ENCODE measurements at places on chromosomes 11 and 22.

- DNase-seq = no peak
These were observed 31.0 kb downstream of the MED17 start for GRCh38 chr11:93814966-93815633.

- peak; percentile 26 for DNase-seq
These were observed 23.6 kb downstream of the ALX4 start for GRCh38 chr11:44286268-44286880.

GRCh38 chr11:92790366-92790765 lies 179.1 kb upstream of the MTNR1B start:
- no peak for DNase-seq

DNA sequence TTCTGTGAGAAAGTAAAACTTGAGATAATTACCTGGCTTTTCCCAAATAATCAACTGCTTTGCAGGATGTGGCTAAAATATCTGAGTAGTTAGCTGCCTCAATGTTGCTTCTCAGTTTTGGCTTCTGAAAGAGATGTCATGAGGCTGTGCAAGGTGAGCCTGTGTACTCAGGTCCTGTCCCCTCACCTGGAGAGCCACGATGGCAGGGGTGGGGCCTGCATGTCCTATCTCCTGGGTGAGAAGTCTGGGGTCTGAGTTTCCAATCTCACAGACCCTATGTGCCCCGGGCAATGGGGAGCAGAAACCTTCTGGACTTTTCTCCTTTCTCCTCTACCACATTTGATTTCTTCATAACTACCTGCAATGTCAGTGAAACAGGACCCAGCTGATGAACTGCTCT lies 338.6 kb upstream of the B3GAT1 start:
- DNase-seq = no peak

DNA sequence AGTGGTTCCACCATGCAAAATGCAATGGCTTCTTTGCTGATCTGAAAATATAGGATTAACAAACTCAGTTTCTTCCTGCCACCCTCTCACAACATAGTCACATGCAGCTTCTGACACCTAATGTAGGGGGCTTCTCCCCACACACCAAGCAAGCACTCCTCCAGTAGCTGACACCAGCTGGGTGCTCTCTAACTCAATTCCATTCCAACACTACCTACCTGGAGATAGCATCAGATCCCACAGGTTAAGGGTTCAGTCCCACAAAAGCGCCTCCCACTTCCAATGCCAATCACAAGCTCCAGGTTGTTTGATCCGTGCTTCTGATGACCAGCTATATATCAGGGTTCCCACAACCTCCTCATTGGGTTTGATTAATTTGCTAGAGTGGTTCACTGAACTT lies 31.8 kb upstream of the NNMT start:
- no peak for DNase-seq
